ENCODE measurements at places on chromosomes 2 and 18.

- DNase-seq: no peak
Observed at GRCh38 chr2:65576861-65577601, 144.6 kb upstream of the SPRED2 start.

DNA sequence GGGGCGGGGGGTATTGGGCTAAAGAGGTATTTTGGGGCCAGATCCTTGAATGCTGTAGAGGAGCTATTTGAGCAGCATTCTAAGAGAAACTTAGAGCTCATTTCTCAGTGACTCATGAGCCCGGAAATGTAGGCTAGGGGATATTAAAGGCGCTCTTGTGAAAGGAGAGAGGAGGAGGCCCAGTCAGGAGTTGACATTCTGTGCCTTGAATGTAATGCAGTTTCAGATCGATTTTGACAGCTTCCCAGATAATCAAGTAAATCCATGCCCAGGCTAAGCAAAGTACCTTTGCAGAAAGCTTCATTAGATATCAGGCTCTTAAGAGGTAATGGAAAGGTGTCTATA lies 1.5 kb downstream of the CAB39 start:
- no peak for DNase-seq

- DNase-seq: no peak
Observed at GRCh38 chr18:50721451-50722120, 98.2 kb downstream of the MRO start.

DNA sequence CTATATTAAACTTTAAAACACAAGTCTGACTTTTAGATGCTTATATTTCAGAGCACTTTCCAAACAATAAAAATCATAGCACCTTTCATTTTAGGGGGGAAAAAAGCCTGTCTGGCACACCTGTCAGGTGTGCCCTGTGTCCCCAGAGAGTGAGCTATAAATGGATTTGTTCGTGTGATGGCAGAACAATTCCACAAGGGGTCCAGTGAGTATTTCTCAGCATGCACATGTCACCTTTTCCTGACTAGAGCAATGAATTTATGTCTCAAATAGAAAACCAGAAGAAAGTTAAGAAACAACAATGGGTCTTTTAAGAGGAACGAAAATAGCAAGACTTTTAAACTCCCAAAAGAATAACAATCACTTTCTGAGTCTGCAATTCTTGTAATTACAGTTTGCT lies 55.9 kb downstream of the ACVR1C start:
- no peak for DNase-seq

- DNase-seq: no peak
Observed at GRCh38 chr2:62287899-62288880, 92.3 kb downstream of the B3GNT2 start.

- no peak for DNase-seq
Observed at GRCh38 chr18:50099725-50100407, 95.1 kb downstream of the MYO5B start.

DNA sequence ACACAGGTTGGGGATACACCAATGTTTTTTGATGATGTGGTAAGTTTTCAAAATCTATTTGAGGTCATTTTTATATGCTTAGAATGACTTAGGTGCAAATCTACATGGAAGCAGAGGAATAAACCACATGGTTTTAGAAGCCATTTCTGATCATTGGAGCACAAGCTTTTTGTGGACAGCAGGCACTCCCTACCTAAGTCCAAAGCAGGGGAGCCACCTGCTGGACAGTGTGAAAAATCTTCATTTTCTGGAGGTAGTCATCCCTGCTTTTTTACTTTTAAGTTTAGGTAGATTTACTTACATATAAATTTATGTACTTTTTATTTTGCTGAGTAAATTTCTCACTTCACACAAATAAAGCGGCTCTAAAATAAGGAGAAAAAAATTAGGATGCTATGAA lies 323.2 kb downstream of the PLCL1 start:
- no peak for DNase-seq

DNA sequence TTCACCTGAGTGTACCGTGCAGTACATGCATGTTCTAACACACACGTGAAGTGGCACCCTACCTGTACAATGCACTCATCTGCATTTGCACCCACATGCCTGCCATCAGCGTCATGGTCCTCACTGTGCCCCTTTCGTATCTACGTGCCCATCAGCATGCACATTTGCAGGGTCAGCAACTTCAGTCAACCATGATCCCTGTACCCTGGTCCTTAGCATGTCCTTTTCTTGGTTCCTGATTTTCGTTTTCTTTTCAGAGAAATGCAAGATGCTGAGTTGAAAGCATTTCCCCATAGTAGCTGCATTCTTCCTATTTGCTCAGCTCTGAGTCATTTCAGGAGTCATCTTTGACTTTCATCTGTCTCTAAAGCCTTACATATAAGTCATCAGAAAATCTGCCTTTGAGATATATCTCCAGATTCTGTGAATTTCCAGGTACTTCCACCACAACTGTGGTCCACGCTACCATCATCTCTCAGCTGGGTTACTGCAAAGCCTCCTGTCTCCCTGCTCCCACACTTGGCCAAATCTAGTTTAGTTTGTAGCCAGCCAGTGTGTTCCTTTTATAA lies 14.7 kb upstream of the PUM2 start:
- no peak for DNase-seq

GRCh38 chr2:121804997-121805765 lies 49.7 kb downstream of the TSN start:
- no peak for DNase-seq

GRCh38 chr2:99725820-99726219 lies 236.0 kb upstream of the REV1 start:
- no peak for DNase-seq

DNA sequence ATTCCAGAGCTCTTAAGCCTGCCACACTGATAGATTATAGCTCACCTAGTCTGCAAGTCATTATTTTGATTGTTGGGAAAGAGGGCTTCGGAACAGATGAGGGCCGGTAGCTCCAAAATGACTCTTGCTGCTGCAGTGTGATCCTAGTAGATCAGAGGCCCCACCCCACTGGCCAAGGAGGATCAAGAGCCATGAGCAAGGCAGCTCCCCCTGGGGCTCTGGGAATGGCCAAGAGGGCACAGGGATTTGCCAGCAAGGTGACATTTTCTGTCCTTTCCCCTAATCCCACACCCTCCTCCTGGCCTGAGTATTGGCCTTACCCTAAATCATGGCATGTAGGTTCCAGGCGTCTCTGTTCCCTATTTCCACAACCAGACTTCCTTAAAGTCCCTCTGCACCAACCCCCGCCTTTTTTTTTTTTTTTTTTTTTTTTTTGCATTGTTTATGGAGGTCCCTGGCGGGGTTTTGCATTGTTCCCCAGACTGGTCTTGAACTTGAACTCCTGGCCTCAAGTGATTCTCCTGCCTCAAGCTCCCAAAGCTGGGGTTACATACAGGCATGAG lies 36.5 kb downstream of the EIF4E2 start:
- no peak for DNase-seq

Measured in posterior cingulate gyrus (tissue), 11 donors.